ENCODE measurements at places on chromosomes 7 and 10.

DNA sequence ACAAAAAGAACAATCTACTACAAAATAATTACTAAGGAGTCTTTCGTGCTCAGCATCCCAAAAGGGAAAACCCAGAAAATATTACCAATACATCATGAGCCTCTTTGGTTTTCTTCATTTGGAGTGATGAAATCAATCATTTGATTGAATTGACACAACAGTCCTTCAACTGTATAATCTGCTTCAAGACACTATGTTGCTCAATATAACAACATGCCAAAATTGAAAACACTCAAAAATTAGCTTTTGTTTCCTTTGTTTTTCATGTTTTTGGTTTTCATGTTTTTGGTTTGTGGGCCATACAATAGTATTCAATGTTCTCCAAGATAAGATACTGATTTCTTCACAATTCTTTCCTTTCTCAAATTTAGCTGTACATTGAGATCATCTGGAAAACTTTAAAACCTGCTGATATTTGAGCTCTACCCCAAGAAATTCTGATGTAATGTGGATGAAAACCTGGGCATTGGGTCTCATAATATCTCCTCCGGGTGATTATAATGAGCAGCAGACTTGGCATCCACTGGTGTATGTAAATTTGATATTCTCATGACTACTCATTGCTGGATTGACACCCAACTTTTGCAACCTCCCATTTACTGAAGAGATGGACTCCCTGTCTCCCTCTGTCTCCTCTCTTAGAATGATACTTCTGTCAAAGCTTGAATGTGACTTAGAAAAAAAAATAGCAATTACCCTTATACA, 4.6 kb downstream of the SOSTDC1 start:
- no peak for DNase-seq

DNA sequence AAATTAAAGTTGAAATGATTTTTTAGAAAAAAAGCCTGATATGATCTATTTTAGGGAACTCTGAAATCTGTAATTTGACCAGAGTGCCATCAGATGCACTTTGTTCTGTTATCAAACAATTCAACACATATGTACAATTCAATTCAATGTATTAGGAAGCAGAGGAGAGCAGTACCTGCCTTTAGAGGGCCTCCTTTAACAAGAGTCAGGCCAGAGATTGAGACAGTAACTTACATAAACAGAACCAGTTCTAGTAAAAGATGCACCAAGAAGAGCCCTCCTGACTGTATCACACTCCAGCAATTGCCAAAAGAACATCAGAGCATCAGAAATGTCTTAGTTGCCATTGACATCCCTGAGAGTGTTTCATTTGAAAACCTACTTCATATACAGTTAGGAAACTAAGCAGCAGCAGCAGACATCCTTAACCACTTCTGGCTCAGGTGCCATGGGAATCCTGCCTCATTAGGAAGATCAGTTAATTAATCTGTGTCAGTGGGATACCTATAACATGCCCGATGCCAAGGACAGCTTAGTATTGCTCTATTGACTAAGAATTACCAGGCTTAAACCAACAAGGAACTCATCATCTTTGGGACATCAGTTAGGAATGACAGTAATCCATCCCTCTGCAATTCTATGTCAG, 1222.6 kb upstream of the LRRN3 start:
- no peak for DNase-seq

DNA sequence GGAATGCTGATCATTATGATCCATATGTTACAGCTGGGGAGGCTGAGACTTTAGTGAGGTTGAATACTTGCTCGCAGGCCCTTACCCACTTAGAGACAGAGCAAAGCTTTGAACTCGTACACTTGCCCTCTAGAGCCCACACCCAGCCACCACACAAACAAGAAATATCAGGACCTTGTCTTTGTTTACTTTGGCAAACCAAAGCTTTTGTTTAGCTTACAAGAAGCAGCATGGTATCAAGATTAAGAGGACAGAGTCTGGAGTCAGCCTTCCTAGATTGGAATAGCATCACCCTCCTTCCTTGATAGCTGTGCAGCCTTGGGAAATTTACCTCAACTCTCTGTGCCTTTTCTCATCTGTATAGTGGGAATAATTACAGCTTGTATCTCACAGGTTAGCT, 477.5 kb downstream of the SUGCT start:
- DNase-seq: no peak

GRCh38 chr7:108001764-108002725, 916 bp downstream of the LAMB1 start:
- DNase-seq: no peak

- DNase-seq: no peak
Measured at GRCh38 chr10:103276251-103276895, 565 bp upstream of the INA start.

DNA sequence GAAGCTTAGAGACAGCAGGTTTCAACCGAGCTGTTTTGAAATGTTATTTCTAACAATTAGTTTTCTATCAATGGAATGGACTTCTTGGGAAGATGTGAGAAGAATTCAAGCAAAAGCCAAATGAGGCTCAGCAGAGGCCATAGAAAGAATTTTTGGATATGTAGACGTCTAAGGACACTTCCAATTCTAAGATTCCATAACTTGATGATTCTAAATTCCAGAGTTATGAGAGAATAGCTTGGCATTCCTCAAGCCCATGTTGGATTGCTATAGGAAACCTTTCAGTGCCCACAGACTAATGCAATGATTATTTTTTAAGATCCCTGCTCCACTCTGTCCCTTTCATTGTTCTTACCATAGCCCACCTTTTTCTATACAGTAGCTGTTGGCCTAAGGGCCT, 77.2 kb upstream of the PALS2 start:
- DNase-seq: no peak

- no peak for DNase-seq
Measured at GRCh38 chr10:15451137-15452094, 80.3 kb upstream of the FAM171A1 start.

GRCh38 chr7:2513702-2514101, 5.9 kb upstream of the LFNG start:
- DNase-seq: no peak

- DNase-seq: no peak
Measured at GRCh38 chr7:49324707-49325106, 400.4 kb downstream of the CDC14C start.

DNA sequence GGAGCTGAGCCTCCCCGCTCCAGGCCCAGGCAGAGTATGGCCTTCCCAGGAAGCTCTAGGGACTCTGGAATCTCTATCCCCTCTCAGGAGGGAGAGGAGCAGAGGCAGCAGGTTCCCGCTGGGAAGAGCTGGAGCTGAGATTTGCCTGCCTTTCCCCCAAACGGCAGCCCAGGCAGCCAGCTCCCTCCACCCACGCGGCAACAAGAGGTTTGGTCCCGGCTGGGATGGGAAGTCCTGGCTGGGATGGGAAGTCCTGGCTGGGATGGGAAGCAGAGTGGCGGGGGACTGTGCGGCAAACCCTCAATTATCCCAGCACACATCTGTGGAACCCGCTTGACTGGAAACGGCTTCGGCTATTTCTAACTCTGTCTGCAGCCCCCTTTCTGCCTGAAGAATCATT, 223.0 kb downstream of the ELFN1 start:
- no peak for DNase-seq

DNA sequence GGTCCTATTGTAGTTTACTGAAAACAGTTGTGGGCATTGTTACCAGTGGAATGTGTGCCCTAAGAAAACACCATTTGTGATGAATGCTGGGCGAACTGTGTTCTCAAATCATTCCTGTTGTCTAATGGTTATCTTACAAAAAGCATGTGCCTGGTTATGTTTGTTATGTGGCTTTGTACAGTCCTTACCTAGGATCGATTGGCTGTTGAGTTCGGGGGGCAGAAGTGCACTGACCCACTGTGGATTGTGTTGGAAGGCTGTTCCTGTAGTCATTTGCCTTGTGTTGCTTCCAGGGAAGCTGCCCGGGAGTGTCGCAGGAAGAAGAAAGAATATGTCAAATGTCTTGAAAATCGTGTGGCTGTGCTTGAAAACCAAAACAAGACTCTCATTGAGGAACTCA, 84.3 kb downstream of the CREM start:
- peak; percentile 20 for DNase-seq

DNA sequence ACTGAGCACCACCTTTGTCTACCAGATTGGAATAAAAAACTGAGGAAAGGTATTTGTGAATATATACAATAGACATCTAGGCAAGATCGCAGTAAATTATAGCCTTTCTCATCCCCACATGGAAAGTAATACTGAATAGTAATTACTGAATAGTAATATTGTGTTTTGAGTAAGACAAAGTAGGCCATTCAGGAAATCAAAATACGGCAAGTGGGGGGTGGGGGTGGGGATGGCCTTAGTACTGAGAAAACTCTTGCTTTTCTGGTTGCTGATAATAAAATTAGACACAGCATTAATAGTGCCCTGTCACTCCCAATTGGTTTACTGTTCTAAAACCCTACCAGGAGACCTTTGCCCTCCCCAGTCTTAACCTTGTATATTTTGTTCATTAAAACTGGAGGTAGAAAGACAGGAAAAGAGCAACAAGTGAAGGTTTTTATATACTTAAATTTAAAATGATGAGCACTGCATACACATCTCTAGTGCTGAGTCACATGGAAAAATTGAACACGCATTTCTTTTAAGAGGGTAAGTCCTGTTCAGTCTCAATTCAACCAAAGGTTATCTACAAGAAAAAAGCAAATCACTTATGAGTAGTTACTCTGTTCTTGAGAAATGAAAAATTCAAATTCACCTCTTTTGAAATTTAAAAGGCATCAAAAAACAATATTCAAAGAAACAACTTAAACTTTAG, 65.6 kb downstream of the IGF2BP3 start:
- peak; percentile 0 for DNase-seq

DNA sequence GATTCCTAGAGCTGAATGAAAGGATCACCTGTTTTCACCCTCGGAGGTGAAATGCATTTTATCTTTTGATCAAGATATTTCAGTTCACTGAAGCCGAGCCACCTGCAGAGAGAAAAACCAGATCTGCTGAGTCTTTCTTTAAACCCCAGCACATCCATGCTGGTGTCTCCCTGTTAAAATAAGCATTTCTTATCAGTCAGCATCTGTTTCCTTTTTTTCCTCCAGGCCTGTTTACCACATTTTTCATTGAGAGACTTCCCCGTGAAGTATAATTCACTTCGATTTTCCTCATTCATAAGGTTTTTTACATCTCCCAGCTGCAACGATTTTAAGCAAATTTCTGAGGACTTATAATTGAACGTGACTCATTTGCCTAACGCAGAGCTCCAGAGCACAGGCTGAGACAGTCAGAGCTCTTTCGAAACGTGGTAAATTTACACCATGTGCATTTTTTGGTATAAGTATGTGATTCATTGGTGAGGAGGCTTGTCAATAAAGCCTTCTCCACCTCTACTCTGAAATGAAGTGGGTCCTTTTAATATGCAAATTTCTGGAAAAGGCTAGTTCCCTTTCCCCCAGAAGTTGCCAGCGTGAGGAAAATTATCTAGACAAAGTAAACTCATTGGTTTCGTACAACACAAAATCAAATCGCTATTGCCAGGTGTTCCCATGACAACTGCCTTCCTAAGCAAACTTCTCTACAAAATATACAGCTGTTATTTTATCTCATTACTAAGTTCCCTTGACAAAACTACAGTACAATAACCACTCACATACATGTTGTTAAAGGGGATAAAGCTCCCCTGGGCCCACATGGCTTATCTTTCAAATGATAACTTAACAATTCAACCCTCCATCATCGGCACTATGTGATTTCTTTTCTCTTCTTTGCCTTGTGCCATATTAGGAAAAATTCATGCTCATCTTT, 374.8 kb upstream of the AKR1E2 start:
- DNase-seq: no peak

DNA sequence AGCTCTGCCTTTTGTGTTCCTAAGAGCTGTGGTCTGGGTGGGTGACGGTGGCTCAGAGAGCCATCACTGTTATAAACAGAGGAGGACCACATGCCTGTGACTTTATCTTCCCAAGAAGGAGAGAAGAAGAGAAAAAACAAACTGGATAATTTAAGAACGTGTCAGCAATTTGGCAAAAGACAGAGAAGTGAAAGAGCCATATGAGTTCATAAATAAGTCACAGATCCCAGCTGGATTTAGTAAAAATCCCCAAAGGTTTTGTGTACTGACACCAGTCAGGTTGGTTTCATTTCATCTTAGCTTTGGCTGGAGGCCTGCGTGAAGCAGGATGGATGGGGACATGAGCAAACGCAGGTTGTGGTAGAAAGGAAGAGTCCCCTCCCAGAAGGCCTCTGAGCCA, 120.7 kb downstream of the CXCL12 start:
- DNase-seq: no peak

DNA sequence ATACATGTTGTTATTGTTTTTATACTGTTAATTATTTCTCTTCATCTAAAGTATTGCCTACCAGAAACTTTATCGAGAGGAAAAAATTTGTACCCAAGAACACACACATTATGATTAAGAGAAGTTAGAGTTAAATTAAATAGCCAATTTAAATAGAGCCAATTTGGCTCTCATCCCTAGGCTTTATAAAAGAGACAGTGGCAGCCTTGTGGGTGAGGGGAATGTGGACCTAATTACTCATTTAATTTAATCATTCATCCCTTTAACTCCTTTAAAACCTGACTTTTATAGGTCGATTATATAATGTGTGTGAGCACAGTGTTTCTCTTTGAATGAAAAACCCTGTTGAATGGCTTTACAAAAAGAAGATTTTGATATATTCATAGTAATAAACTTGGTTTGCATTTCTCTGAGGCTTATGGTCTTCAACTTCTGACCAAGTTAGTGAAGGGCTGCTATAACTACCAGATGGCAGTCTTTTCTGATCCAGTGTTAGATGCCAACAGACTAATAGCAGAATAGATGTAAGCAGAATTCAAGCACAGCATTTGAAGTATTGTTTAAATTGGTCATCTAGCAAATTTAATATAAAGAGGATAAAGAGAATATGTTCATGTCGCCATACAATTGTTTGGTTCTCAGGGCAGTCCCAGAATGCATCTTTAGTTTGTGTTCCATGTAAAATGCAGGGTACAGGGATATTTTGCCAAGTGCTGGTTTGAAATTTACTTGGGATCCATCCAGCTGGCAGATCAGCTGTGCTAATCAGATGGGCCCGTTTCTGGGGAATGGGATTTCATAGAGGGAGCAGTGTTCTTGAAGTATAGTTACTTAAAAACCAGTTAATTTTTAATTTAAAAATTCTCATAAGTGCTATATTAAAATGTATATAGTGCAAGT, 25.3 kb downstream of the ADD3 start:
- DNase-seq: peak; percentile 72

DNA sequence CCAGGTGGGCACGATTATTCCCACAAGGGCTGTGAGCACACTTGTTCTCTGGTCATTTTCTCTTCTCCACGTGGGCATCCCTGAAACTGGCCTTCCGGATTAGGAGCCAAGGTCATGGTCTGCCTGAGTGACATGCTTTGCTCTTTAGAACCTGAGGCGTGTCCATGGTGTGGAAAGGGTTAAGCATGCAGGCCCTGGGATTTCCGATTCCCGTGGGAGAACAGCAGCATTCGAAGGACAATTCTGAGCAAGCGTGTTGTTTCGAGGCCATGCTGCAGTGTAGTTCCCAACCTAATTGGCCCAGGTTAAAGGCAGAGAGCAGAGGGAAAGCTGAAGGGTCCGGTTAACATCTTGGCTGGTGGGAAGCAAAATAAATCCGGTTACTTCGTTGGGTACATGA, 245.9 kb downstream of the SKAP2 start:
- DNase-seq: no peak

- no peak for DNase-seq
Measured at GRCh38 chr10:60535427-60535826, 145.8 kb upstream of the ANK3 start.

- DNase-seq: peak; percentile 58
Measured at GRCh38 chr10:132606536-132607316, 69.1 kb downstream of the INPP5A start.

Measured in midbrain (tissue), 1 donor.